Activated naive CD4-positive, alpha-beta T cell treated with Interleukin-2 at 50 U/mL for 16 hours (primary cell): ENCODE measurements at places on chromosomes 2 and 18.

GRCh38 chr2:191428141-191428540 is 182.9 kb downstream of the MYO1B start:
- DNase-seq, result no peak

DNA sequence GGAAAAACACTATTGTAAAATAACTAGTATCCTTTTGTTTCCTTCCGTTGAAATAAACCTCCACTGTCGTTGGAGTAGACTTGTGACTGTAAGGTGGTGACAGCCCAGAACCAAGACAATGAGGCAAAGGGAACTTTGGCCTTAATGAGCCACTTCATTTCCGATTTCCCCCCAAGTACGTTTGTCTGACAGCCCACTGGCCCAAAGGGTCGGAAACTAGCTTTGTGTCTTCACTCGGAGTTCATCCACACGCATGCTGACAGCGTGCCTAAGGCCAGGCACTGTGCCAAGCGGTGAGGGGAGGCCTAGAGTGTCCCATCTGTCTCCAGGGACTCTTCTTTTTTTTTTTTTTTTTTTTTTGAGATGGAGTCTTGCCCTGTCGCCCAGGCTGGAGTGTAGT is 21.0 kb downstream of the HJURP start:
- no peak for DNase-seq

GRCh38 chr18:35397976-35398375 is 20.8 kb upstream of the ZNF396 start:
- DNase-seq, result no peak

GRCh38 chr18:58928386-58928785 is 63.7 kb downstream of the ZNF532 start:
- DNase-seq, result no peak

DNA sequence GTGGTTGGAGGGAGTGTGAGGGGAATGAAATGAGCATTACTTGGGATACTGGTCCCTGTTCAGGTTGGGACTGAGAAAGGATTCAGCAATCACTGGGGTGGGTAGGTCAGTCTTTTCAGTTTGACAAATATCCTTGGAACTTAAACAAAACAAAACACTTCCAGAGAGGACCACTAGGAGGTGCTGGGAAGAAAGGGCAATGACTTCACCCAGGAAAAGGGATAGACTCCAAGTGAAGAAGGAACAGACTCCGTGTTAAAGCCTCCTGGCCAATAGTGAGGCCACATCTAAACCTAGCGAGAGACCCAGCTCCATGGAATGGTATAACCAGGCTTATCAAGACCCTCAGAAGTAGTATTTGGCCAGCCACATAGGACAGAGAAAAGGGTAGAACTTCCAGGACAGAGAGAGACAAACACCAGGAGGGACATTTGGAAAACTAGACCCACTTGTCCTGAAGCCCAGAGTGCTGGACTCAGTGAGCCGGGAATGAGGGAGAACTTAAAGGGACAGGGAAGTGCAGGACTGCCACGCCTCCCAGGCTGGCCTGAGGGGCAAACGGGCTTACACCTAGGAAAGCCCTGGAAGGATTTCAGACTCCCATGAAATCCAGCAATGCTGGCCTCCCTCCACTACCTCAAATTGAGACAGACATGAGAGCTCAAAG is 19.6 kb upstream of the KCNG3 start:
- no peak for DNase-seq

- no peak for DNase-seq
Observed at GRCh38 chr18:60331890-60332289, 40.7 kb downstream of the MC4R start.

- no peak for DNase-seq
Observed at GRCh38 chr2:147851244-147851930, 6.6 kb downstream of the ACVR2A start.

DNA sequence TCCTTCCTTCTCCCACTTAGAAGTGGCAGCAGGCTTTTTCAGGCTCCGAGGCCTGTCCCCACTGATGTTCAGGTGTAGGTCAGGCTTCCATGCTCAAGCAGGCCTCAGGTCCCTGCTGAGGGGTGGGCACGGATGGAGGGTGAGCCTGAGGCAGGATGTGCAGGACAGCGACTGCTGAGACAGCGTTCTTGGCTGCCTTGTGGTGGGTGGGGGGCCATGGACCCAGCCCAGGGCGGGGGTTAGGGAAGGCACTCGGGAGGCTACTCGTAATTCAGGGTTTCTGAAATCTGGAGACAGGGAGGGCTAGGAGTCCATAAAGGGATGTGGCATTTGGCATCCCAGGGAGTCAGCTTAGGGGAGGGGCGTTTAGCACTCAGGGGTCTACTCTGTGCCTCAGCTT is 30.3 kb downstream of the COLEC11 start:
- no peak for DNase-seq
